ENCODE measurements at places on chromosomes 6 and 20.

DNA sequence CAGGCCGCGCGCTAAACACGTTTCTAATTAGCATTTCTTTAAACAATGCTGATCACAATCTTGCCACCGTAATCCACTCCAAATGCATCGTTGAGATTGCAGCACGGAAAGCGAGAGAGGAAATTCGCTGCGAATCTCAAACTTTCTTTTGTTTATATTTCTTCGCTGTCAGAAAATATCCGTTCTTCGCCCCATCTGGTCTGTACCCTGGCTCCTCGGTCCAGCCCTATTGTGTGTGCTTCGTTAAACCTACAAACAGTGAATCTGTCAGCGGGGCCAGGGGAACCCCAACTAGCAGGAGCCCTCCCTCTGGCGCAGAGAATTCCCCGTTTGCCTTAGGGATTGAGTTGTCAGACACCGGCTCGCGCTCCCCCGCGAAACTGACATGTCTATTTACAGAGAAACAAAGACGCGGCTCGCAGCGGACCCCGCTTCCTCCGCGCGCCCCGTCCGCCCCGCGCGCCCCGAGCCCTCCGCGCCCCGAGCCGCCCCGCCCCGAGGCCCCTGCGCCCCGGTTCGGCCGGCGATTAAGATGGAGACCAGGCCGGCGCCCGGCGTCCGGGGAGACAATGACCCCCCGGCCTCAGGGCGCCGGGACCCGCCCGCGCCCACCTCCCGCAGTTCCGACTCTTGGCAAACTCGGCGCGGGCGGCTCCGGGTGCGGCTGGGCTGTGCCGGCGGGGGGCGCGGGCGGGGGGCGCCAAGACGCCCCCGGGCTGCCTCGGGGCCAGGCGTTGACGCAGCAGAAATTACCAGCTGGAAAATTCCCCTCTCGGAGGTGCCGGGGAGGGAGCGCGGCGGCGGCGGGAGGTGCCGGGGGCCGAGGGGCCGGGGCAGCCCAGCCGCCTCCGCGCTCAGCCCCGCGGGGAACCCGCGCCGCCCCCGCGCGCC, 874 bp downstream of the ZBTB46 start:
- no peak for DNase-seq

GRCh38 chr20:19463597-19463996, 251.2 kb downstream of the SLC24A3 start:
- no peak for DNase-seq

DNA sequence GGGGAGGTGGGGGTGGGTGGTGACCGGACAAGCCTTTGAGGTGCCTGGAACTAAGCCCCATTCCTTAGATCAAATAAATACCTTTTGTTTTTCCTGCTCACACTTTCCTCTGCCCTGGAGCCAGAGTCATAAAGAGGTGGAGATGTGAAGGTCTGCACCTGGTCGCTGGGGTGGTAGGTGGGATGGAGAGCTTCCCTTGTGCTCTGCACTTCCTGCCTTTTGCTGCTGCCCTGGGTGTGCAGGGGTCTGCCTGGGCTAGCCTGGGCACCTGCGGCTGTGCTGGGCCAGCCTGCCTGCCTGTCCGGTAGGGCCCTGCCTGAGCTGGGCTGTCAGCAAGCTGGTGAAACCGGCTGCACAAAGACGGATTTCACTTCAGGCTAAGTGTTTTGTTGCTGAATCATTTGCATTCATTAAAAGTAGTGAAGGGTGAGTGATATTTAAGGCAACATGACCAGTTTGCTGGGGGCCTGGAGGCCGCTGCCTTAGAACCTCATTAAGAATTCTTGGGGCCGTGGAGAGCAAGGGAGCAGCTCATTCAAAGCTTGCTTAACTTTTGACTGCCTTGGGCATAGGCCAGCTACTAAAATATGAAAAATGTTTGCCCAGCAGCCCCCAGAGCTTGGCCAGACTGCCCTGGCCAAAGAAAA, 20.5 kb downstream of the PTK7 start:
- DNase-seq, result no peak

GRCh38 chr6:1322156-1322555, 10.3 kb downstream of the FOXQ1 start:
- DNase-seq, result no peak

DNA sequence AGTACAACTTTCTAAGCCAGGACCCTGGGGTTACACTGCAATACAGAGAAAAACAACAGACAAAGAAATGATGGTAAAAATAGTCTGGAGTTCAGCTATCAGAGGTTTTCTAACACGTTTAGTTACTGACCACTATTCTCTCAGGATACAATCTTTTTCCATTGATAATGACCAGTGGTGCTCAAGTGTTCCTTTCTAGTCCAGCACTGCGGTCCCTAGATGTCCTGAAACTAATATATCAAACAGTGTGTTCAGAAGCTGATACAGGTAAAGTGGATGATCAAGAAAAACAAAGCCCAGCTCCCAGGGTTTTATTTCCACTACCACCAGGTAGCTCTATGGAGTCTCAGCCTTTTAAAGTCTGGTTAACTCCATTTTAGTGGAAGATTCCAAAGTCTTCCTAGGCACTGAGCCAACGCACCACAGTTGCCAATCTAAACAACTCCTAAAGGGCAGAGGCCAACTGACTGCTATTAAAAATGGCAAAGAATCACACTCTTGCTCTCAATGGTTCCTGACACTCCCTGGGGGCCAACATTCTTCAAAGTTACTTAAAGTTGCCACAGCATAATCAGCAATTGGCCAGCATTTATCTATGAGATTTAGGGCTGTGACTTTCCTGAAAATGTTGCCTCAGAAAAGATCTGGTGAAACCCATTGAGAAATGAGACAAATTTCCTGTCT, 38.2 kb downstream of the DZANK1 start:
- DNase-seq, result no peak

GRCh38 chr6:133555685-133556084, 314.5 kb downstream of the EYA4 start:
- DNase-seq, result no peak

- DNase-seq, result no peak
Measured at GRCh38 chr20:54661880-54662465, 186.6 kb downstream of the DOK5 start.

- DNase-seq, result no peak
Measured at GRCh38 chr20:39004508-39004907, 42.4 kb downstream of the DHX35 start.

DNA sequence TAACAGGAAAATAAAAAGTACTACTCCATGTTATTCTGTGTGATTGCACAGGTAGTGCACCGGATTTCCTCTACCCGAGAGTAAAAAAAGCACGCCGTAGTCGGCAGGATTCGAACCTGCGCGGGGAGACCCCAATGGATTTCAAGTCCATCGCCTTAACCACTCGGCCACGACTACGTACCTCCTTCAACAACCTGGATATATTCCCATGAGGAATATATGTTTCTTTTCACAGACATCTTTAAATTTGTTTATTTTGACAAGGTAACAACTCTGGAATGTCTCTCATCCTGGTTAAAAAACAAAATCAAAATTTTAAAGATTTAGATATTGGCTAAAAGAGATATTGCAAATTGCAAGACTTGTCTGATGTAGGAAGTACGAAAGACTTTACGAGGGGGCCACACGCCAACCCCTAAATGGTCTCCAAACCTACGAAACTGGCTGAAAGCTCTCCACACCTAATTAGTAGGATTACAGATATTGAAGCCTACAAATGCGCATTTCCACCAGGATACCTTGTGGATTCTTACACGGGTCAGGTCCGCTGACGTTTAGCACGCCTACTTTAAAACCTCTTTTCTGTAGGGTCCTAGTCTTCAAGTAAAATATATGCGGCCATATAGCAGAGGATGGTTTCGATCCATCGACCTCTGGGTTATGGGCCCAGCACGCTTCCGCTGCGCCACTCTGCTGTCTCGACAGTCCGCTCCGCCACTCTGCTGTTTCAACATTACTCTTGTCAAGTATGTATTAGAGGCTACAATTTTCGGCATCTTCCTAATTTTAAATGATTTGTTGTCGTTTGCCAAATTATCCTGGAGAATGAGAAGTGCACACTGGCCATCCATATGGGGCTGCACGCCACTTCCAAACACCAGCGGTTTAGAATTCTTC, 52.2 kb upstream of the BTN3A2 start:
- DNase-seq, result peak; percentile 65

GRCh38 chr20:61819921-61820825, 245.5 kb downstream of the TAF4 start:
- no peak for DNase-seq

GRCh38 chr6:15280028-15280427, 34.2 kb downstream of the JARID2 start:
- no peak for DNase-seq

GRCh38 chr20:611843-612185, 1.7 kb upstream of the TCF15 start:
- no peak for DNase-seq

DNA sequence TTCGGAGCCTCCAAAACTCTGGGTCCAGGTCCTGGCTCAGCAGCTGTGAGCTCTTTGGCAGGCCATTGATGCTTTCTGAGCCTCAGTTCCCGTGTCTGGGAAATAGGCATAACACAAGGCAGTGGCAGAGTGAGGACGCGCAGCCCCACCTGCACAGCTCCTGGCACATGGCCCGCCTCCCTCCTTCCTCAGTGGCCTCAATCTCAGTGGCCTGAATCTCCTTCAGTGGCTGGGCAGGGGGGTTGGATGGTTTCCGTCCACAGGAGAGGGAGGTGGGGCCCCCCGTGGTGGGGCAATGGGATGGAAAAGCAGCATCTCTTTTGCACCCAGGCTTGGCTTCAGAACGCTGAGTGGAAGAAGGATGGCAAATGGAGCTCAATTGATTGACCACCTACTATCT, 5.1 kb downstream of the RSPO4 start:
- no peak for DNase-seq

DNA sequence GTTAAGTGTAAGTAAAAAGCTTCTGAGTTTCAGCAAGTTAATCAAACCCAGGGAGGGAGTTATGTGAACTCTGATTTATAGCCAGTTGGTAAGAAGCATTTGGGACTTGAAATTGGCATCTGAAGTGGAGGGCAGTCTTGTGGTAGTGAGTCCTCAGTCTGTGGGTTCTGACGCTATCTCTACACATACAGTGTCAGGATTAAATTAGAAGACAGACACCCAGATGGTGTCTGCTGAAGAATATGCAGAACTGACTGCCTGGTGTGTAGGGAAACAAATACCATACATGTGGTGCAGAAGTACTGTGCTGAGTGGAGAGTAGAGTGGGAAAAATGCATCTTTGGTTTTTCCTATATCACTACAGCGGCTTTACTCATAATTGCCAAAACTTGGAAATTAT, 43.5 kb upstream of the PLN start:
- DNase-seq, result no peak

DNA sequence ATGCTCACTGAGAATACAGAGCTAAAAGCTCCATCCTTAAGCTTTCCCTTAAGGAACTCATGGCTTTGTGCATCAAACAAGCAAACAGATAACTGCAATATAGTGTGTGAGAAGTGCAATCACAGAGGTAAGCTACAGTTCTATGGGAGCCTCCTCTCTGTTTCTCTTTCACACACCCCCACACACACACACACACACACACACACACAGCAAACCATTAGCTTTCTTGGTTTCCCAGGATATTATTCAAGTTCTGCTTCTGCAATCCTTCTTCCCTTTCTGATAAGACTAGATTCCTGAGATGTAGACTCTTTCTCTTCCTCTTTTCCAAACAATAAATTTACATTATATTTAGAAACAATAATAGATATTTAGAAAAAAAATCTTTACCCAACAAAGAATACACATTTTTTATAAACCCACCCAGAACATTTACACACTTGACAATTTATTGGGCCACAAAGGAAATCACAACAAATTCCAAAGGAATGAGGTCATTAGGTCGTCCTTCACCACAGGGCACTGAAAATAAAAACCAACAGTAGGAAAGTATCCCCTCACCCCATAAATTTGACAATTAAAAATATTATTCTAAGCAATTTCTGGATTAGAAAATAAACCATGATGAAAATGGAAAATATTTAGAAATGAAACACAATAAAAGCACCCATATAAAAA, 9.3 kb upstream of the GFOD1 start:
- no peak for DNase-seq

- DNase-seq, result no peak
Measured at GRCh38 chr6:16301511-16301910, 63.1 kb downstream of the GMPR start.

Data from stimulated activated CD4-positive, alpha-beta T cell treated with anti-CD3 and anti-CD28 coated beads, Interleukin-15, amount 100 ng/mL, for 1 hour (primary cell).